NCI-H187 (cell line): ENCODE measurements at places on chromosomes 16 and 17.

GRCh38 chr16:51049678-51050376 is 101.2 kb downstream of the SALL1 start:
- DNase-seq, result no peak

- DNase-seq, result no peak
Observed at GRCh38 chr17:39653316-39653661, 11.9 kb upstream of the TCAP start.

- DNase-seq, result no peak
Observed at GRCh38 chr17:5871666-5872065, 198.5 kb upstream of the WSCD1 start.

DNA sequence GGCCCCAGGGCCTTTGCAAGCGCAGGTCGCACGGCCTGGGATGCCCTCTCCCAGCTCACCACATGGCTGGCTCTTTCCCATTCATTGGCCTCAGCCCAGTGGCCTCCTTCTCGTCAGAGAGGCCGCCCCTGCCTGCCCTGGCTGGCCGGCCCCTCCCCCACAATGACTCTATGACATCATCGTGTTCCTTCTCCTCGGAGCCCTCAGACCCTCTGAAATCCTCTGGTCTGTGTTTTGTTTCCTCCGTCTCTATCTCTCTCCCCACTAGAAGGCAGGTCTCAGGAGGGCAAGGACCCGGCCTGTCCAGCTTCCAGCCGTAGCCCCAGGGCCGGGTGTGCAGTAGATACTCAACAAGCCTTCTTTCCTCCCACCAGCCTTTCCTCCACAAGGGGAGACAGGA is 164.8 kb upstream of the FOXF1 start:
- no peak for DNase-seq

DNA sequence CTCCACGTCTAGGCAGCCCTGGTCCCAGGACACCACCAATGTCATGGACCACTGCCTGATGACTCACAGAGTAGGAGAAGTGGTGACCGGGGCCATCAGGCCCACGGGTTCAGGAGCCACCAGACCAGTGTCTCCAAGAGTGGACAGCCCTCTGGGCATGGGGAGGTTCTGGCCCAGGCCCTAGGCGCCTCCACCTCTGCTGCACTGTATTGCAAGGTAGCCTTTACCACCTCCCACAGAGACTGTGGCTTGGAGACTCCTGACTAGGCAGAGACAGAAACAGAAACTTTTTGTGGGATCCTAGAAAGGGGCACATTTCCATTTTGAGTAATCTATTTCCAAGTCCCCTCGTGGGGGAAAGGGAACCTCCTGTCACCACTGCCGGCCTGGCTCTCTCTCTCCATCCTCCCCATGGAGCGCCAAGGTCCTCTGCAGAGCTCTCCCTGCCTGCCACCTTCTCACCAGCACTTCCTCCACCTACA is 2.9 kb downstream of the CDIP1 start:
- no peak for DNase-seq

- no peak for DNase-seq
Observed at GRCh38 chr17:14015271-14015670, 54.0 kb upstream of the COX10 start.

DNA sequence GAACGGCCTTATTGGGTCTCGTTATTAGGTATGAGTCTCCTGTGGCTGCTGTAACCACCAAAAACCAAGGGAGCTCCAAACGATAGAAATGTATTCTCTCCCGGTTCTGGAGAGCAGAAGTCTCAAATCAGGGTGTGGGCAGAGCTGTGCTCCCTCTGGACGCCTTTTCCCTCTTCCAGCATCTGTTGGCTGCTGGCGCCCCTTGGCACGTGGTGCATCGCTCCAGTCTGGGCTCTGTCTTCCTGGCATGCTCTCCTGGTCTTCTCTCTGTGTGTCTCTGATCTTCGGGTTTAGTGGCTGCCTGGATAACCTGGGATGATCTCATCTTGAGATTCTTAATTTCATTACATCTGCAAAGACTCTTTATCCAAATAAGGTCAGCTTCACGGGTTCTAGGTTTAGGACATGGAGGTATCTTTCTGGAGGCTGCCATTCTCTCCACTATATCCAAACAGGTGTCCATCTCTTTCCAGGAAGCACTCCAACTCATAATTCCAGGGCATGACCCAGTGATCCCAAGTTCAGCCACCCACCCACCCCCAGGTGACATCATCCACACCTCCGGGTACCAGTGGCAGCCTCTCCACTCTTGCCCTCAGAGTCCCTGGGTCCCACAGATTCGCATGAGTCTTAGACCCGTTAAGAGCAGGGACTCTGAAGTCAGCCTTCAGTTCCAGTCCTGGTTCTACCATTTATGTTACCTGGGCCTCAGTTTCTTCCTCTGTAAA is 145.5 kb upstream of the FOXF1 start:
- no peak for DNase-seq

- DNase-seq, result no peak
Observed at GRCh38 chr17:47848198-47848513, 2.8 kb downstream of the SP6 start.

GRCh38 chr17:4711661-4712181 is 1.3 kb downstream of the ARRB2 start:
- DNase-seq, result no peak

DNA sequence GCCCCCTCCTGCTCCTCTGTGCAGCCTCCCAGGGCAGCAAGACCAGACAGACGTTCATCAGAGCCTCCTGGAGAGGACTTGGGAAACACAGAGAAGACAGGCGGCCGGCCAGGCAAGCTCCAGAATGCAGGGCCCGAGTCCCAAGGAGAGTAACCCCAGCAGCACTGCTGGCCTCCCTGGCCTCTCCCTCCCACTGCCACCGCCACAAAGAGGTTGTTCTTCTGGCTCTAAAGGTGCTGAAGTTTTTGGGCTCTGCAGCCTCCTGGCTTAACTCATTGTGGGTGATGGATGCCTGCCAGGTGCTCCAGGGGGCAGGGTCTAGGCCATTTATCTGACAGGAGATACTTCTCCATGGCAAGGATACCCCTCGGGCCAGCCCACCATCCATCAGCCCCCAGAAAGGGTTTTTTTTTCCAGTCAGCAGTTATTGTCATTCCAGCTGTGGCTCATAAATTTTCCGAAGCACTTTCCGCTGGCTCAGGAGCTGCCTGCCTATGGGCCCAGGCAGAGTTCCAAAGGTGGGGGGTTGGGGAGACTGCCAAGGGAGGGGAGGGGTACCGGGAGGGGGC is 32.0 kb upstream of the MRPS23 start:
- no peak for DNase-seq

GRCh38 chr17:79721993-79722671 is 8.6 kb upstream of the ENPP7 start:
- no peak for DNase-seq

GRCh38 chr16:85570213-85570734 is 42.8 kb upstream of the GSE1 start:
- no peak for DNase-seq

DNA sequence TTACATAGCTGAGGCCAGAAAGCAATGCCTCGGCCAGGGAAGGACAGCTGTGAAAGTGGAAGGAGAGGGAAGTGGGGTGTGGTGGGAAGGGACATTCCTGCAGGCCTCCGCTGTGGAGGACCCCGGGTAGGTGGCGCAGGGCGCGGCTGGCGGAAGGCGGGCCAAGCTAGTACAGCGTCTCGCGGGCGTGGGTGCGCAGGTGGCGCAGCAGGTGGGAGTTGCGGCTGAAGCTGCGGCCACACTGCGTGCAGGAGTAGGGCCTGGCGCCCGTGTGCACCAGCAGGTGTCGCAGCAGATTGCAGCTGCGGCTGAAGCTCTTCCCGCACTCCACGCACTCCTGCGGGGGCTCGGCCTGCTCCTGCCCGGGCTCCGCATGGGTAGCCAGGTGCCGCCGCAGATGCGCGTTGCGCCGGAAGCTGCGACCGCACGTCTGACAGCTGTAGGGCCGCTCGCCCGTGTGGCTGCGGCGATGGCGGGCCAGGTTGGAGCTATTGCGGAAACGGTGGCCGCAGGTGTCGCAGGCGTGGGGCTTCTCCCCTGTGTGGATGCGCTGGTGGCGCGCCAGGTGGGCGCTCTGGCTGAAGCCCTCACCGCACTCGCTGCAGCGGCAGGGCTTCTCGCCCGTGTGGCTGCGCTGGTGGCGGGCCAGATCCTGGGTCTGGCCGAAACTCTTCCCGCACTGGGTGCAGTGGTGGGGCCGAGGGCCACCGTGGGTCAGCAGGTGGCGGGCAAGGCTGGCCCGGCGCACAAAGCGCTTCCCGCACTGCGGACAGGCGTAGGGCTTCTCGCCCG is 10.0 kb downstream of the ZSCAN10 start:
- DNase-seq, result no peak

DNA sequence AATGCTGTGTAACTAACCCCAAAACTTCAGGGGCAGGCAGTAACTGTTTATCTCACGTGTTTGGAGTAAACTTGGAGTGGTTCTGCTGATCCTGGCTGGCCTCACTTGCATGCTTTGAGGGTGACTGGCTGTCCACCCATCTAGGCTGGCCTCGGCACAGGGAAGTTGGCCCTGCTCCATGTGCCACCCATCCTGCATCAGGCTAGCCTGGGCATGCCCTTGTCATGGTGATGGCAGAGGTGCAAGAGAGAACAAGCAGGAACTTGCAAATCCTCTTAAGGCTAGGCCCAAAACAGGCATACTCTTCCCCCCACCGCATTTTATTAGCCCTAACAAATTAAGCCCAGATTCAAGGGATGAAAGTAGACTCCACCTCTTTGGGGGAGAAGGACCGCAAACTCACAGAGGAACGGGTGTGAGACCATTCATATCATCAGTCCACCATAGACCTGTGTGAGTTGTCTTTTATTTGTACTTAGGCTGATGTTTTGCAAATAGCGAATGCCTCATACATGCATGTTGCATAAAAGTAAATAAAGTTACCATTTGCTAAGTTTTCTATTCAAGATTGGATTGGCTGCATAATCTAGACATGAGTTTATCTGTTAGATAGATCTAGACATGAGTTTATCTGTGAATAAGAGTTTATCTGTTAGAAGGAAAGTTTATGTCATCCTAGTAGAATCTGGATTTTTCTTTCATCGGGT is 221.0 kb downstream of the CCDC182 start:
- DNase-seq, result no peak

DNA sequence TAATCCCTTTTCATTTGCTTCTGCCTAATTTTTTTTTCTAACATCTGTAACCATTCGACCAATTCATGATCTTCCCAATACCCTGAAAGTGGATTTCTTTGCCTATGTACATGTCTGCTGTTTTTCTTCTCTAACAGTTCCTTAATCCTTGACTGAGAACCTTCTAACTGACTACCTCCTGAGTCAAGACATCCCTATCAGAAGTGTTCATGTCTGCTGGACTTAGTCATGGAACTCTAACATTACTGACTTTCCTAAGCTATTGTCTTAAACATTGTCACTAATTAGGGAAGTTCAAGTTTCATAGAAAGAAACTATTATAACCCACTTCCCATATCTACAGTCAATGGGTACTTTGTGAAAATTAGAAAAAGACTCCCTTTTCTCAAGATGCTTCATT is 52.4 kb upstream of the IRX5 start:
- DNase-seq, result no peak
